ENCODE measurements at places on chromosomes 4 and X. TPM values are rescaled to one million over a fixed set of nuclear protein-coding genes. Genes with fewer than 3 reads are reported as not detected.

DNA sequence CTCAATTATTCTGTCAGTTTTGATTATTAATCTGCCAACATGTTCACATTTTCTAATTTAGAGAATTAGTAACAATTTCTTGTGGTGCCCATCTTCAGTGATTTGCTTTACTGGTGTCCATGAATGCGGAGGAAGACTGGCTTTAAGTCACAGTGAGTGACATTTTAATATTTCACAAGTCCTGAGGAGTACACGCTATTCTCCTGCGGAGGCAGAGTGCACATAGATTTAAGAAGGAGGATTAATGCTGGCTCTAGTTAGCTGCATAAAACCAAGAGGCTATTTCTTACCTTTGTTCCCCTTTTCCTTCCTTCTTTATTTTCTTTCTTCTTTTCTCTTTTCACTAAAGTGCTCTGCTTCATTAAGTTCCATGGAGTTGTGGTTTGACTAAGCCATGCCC lies 495.2 kb upstream of the IGFBP7 start:
- no peak for DNase-seq

DNA sequence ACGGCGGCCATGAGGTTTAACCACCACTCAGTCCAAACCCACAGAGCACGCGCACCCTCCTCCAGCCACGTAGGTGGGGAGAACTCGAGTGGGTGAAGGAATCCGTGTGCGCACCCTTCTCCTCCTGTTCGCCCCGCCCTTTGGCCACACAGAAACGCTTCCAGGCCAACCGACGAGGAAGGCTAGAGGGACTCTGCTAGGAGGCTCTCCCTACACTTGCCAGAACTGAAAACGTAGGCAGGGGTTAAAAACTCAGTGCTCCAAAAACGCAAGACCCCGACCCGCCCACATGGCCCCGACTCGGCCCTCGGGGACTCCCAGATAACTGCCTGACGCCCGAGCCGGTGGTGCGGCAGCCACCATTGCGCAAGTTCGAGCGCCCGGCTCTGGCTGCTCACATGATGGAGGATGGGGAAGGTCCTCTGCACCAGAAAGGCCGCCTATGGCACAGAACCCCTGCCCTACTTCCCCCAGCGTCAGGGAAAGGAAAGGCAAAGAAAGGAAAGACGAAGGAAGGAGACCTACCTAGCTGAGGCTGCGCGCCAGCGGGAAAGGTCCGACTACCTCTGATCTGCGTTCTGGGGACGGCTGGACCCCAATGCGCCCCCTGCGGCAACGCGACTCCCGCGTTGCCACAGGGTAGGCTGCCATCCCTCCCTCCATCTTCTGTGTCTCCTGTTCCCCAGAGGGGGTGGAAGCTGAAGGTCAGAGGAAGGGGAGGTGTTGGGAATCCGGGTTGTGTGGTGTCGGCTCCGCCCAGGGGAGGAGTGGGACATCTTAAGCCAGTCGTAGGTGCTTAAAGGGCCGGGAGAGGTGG lies 201.9 kb upstream of the AGTR2 start:
- DNase-seq = peak; percentile 57

- no peak for DNase-seq
These were observed 396.7 kb downstream of the FSTL5 start for GRCh38 chr4:161767116-161767515.

- DNase-seq = no peak
These were observed 901.6 kb upstream of the NDST4 start for GRCh38 chr4:116015062-116015461.

DNA sequence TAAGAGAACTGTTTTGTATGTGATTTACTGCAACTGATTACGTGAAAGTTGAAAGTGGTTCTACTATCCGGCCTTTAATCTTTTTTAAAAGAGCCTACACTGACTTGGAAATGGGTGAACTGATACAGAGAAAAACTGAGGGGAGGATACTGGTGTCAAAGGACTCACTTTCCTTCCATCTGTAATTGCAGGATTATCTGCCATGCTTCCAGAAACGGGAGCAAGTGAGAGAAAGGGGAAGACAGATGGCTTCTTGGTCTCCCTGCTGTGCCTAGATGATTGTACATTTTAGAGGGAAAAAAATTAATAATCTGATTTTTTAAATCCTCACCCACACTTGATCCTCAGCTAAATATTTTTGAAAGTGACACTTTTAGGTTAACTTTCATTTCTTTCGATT lies 88.3 kb upstream of the GRID2 start:
- DNase-seq = no peak

- no peak for DNase-seq
These were observed 5.2 kb downstream of the SPATA4 start for GRCh38 chr4:176189891-176190795.

GRCh38 chr4:184664445-184665210 lies 15.1 kb downstream of the PRIMPOL start:
- DNase-seq = no peak

GRCh38 chrX:2629316-2630007 lies 61.6 kb upstream of the CD99 start:
- DNase-seq = no peak

- DNase-seq = no peak
These were observed 31.2 kb upstream of the UXT start for GRCh38 chrX:47690175-47690574.

GRCh38 chr4:40789031-40789430 lies 39.3 kb downstream of the NSUN7 start:
- no peak for DNase-seq

DNA sequence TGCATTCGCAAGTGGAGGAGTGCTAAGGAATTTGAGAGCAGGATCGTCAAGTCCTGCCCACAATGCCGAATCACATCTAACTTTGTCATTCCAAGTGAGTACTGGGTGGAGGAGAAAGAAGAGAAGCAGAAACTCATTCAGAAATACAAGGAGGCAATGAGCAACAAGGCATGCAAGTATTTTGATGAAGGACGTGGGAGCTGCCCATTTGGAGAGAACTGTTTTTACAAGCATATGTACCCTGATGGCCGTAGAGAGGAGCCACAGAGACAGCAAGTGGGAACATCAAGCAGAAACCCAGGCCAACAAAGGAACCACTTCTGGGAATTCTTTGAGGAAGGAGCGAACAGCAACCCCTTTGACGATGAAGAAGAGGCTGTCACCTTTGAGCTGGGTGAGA lies 100.2 kb upstream of the MED14 start:
- DNase-seq = no peak

GRCh38 chrX:44447214-44447613 lies 95.4 kb downstream of the FUNDC1 start:
- DNase-seq = no peak

DNA sequence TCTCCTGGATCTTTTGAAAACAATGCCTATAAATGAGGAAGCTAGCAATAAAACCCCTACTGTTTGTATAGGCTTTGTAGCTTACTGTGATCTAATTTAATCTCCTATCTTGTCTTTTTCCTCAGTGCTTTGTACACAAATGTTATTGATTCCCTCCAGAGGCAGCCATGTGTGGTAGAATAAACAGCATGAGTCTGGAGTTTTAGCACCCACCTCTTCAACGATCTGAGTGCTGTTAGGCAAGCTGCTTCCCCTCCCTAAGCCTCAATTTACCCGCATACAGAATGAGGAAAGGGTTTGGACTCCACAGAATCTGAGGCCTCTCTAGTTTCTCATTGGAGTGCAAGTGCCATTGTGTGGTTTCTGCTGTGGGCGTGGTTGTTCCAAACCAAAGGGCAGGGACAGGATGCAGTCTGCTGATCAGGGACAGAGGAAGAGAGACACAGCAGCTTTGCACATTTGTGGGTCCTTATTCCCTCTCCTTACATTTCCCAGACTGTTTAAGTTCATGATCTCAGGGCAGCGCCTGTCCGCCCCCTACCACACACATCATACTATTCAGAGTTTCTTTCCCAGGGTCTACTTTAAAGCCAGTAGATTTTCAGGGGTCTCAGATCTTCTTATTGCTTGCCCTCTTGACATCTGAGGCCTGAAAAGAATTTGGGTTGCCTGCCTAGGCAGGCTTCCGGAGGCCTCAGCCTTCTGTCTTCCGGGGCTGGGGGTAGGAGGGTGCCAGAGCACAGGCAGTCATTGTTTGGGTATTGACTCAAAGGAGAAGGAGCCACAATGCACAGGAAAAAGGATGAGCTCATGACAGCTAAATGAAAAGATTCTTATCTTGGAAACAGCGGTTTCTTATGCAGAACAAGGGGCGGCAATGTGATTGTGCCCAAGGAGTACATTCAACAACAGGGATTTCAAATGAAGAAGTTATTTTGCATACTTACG lies 114.9 kb upstream of the TEX13D start:
- peak; percentile 63 for DNase-seq

FAM114A1 gene
- total RNA-seq = 11.3 TPM

CXCL6 gene
- total RNA-seq = not detected

STAP1 gene
- not detected for total RNA-seq

GPAT3 gene
- not detected for total RNA-seq

PABPC4L gene
- total RNA-seq = 4.3 TPM

RNF150 gene
- total RNA-seq = 21.0 TPM

PHEX gene
- total RNA-seq = 0.57 TPM
